ENCODE measurements at places on chromosomes 6 and 20.

DNA sequence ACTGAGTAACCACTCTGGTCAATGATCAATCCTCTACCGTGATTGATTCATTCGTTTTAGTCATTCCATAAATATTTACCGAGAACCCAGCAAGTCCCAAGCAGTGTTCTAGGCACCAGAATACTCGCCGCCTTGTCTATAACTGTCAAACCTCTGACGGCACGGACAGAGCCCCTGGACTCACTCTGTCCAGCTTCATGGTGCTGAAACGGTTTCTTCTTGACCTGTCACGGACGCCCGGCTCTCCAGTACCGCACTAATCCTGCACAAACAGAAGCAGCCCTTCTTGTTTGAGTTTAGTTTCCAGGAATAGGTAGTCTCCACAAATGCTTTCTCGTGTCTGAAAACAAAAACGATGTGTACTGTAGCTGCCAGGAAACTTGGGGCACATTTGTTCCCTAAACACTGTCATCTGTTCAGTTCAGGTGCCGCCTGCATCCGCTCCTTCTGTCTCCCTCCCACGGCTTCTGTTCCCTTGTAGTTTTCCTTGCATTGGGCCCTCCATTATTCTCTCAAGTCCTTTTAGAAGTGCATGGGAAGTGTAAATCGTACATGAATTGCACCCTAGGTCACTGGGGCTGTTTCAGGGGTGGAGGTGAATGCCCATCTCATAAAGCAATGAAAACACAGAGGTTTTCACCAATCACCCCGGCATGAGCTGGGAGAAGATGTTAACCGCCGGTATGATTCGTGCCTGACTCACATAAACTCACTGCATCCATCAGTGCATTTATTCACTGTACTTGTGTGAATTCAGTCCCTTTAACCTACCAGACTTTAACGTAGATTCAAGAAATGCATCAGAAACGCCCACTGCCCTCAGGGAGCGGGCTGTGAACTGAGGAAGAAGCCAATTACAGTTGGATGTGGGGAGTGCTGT, 209.3 kb upstream of the CDH4 start:
- DNase-seq, result no peak

DNA sequence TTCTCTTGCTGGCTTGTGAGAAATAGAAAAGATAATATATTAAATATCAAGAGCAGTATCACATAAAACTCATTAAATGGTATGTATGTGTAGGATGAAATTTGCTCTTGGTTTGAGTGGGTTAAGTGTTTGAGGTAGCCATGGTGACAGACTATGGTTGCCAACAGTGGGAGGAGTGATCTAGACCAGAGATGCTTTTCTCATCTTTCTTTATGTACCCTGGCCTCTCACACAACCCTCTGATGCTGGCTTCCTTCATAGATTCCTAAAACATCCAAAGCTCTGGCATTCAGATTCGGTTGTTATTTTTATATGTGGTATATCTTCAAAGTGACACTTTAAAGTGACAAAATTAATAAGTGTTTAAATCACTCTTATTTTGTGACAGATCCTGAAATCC, 9.0 kb upstream of the MLIP start:
- DNase-seq, result no peak

GRCh38 chr20:51305316-51306052, 237.0 kb downstream of the NFATC2 start:
- DNase-seq, result no peak

DNA sequence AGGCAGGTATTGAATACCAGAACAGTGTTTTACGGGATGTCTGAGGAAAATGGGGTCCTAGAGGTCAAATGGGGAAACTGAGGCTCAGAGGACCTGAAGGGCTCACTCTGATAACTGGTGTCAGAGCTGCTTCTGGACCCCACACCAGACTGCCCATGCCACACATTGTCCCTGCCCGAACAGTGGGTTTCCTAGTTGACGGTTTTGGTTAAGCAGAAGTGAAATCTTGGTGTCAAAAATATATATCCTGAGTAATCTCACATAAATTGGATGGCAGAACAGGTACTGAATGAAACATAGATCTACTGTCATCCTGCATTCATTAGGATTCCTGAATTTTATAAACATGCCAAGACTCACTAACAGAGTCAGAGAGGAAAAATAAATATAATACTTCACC, 16.3 kb downstream of the NOX3 start:
- DNase-seq, result no peak

- DNase-seq, result no peak
These were observed 76.3 kb downstream of the BTBD3 start for GRCh38 chr20:11993886-11994461.

DNA sequence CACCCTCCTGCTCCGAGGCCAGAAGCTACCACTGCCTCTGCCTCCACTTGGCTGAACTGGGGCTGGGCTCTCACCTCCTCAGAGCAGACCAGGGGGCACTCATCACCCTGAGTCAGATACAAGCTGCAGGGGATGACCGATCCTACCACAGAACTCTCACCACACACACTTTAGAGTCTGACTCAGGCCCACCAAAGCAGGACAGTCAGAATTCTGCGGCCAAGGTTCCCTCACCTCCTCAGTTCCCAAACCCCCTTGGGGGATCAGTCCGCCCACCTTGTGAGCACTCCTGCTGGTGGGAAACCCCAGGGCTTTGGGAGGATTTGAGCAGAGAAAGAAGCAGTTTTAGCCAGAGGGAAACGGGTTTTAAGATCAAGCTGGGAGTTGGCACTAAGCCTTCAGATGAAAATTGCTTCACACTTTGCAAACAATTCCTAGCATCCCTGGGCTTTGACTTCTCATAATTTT, 587.8 kb upstream of the JAG1 start:
- DNase-seq, result no peak

DNA sequence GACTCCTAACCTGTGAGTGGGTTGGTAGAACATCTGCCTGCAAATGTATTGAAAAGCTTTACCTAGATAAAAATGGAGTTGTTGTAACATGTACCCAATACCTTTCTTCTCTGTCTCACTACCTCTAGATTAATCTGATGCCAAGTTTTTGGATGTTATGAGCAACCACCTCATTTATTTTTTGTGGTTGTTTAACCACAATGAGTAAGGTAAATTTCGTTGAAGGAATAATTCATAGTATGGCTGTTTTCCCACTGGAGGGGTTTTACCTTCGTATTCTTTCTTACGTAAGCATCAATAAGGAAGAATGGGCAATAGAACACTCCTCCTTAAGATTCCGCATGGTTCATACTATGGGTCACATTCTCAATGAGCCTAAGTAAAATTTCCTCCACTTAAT, 165.4 kb downstream of the CDH26 start:
- DNase-seq, result no peak

DNA sequence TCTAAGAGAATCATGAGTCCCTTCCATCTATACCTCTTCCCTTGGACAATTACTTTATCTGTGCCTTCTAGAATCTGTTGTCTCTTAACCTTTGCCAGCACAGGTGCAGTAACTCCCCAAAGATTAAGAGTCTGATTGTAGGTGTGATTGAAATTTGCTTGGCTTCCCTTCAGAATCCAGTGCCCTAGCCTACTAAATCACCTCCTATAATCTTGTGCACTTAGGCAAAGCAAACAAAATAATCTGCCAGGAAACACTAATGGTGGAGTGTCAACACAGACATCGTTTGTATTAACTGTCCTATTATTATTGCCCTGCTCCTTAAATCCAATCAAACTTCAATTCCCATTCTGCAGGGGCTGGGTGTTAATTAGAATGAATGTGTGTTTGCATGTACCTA, 28.0 kb downstream of the ID4 start:
- no peak for DNase-seq

DNA sequence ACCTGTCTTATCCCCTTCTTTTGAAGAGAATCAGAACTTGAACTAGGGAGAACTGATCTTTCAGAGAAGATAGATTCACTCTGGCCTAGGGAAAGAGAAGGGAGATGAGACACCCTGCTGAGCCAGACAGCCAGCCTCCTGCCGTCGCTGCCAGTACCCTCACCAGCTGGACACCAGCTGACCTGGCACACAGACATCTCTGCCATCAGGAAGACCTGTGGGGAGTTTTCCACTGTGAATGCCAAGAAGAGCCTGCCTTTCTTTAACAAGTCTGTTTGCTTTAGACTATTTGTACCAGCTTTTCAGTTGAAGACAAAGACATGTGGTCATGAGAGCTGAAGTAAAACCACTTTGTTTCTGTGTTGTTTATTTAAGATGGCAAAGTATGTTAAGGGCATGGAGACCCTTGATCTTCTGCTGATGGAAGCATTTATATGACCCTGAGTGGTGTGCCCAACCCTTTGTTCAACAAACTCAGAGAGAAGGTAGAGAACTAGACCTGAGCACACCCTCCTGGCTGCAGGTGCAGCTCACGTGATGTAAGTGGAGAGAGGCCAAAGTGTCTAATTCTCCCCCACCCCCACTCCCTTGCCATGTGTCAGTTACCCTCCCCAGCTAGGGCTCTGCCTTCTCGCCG, 82.3 kb upstream of the SLC24A3 start:
- no peak for DNase-seq

- no peak for DNase-seq
These were observed 61.5 kb upstream of the STXBP5 start for GRCh38 chr6:147142684-147143245.

- DNase-seq, result no peak
These were observed 491.7 kb downstream of the C6orf118 start for GRCh38 chr6:164817662-164818061.

DNA sequence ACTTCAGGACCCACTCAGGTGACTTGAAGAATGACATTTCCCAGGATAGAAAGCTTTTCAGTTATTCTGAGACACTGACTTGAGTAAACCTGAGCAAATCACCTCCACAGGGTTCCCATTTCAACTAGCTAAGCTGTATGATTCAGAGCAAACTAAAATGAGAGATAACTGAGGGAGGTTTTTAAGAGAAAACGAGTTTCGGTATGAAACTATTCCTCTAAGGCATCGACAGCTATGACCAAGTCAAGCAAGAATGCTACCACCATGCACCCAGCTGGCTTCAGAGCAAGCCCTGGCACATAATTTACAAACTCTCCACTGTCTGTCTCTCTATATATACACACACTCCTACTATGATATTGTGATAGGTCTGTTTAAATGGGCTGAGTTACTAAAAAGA, 75.4 kb downstream of the PERP start:
- no peak for DNase-seq

- DNase-seq, result no peak
These were observed 20.8 kb upstream of the TSPYL1 start for GRCh38 chr6:116300566-116300965.

GRCh38 chr6:98041056-98041455, 758.0 kb upstream of the MMS22L start:
- DNase-seq, result no peak

All from T-helper 1 cell (primary cell).